ENCODE measurements at places on chromosomes 6 and 20. TPM values are rescaled to one million over a fixed set of nuclear protein-coding genes. Genes with fewer than 3 reads are reported as not detected.

GRCh38 chr6:135030532-135031178 is 24.0 kb downstream of the HBS1L start:
- H3K36me3 ChIP-seq, result no peaks in the 10 kb centered on the region
- H3K4me1 ChIP-seq, result peaks cover 11% of the 10 kb centered on the region
- no peak overlapping the region for H3K4me3 ChIP-seq
- no peak overlapping the region for H3K27ac ChIP-seq
- no peaks in the 10 kb centered on the region for H3K27me3 ChIP-seq

GRCh38 chr20:62039738-62040137 is 25.9 kb downstream of the TAF4 start:
- DNase-seq, result no peak
- H3K27ac ChIP-seq, result no peak overlapping the region
- H3K4me3 ChIP-seq, result no peak overlapping the region
- H3K27me3 ChIP-seq, result no peaks in the 10 kb centered on the region

GRCh38 chr6:13048113-13048512 is 280.2 kb downstream of the TBC1D7 start:
- H3K27me3 ChIP-seq, result no peaks in the 10 kb centered on the region
- no peaks in the 10 kb centered on the region for H3K36me3 ChIP-seq
- H3K4me1 ChIP-seq, result no peaks in the 10 kb centered on the region
- no peak overlapping the region for H3K27ac ChIP-seq
- H3K4me3 ChIP-seq, result no peak overlapping the region

Gene SRSF12
- 21.9 TPM for total RNA-seq

DNA sequence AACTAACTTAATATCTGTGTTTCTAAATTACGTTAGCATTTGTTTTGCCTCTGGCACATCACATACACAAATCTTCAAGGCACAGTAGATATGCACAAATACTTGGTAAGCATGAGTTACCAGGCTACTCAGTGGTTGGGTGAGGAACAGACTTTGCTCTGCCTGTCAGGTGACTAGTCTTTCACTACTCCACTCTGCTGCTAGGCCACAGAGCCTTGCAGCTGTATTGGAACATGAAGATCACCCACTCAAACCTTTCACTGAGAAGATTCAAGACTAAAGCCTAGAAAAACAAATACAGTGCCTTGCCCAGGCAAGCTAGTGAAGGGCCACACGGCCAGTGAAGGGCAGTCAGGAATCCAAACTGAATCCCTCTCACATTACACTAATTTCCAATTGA is 47.0 kb downstream of the DTNBP1 start:
- peaks cover 11% of the 10 kb centered on the region for H3K4me1 ChIP-seq
- DNase-seq, result no peak
- H3K27me3 ChIP-seq, result no peaks in the 10 kb centered on the region
- H3K27ac ChIP-seq, result no peak overlapping the region
- H3K36me3 ChIP-seq, result peaks cover 27% of the 10 kb centered on the region
- H3K4me3 ChIP-seq, result no peak overlapping the region

Gene GMPR
- total RNA-seq, result 0.16 TPM

Gene POPDC3
- total RNA-seq, result 0.86 TPM

Gene OGFR
- total RNA-seq, result 38.5 TPM

GRCh38 chr6:125985979-125986300 is 400 bp upstream of the TRMT11 start:
- H3K27me3 ChIP-seq, result no peaks in the 10 kb centered on the region
- H3K27ac ChIP-seq, result no peak overlapping the region
- H3K36me3 ChIP-seq, result no peaks in the 10 kb centered on the region
- no peak for DNase-seq

GRCh38 chr6:10268111-10268510 is 146.8 kb downstream of the TFAP2A start:
- peak overlapping the region; percentile 1 for H3K27ac ChIP-seq
- H3K36me3 ChIP-seq, result no peaks in the 10 kb centered on the region
- no peak for DNase-seq
- no peaks in the 10 kb centered on the region for H3K27me3 ChIP-seq
- peaks cover 58% of the 10 kb centered on the region for H3K4me1 ChIP-seq

DNA sequence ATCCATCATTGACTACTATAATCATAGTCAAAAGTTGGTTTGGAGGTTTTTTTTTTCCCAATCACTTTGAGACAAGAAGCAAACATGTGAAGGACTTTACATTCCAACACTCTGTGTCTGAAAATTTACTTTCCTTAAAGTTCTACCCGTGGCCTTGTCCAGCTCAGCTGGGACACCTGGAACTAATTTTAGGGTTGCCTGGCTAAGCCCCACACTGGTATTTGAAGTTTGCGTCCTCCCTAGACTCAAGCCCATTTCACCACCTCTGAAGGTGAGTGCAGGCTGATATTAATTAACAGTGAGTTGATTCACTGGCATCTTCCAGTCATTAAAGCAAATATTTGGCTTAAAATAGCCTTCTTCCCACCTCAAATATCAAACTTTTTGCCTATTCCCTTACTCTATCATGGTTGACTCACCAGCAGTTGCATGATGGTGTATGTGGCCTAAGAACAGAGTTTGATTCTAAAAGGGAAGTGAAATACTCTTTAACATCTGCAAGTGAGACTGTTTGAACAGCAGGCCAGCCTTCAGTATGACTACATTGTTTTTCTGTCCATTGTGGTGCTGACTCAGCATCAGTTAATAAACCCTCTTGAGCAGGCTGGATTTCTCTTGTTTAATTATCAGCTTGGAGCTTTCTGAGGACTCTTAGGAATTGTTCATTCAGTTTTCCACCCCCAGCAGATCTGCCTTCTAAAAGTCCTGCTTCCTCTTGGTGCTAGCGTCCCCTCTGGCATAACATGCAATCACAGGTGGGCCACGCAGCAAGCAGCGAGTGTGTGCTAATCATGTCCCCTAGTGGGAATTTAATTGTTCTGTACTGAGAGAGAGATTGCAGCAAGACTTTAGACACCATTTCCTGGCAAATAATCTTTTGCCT is 1.8 kb upstream of the PRDM1 start:
- H3K36me3 ChIP-seq, result no peaks in the 10 kb centered on the region
- no peak overlapping the region for H3K27ac ChIP-seq
- peak overlapping the region; percentile 16 for H3K4me3 ChIP-seq
- peaks cover 48% of the 10 kb centered on the region for H3K27me3 ChIP-seq
- no peak for DNase-seq

GRCh38 chr6:19299129-19299528 is 538.0 kb upstream of the ID4 start:
- no peak for DNase-seq
- no peaks in the 10 kb centered on the region for H3K27me3 ChIP-seq
- peak overlapping the region; percentile 44 for H3K4me3 ChIP-seq
- H3K4me1 ChIP-seq, result peaks cover 44% of the 10 kb centered on the region
- peaks cover 3% of the 10 kb centered on the region for H3K36me3 ChIP-seq
